ENCODE measurements at places on chromosomes 16 and 17. TPM values are rescaled to one million over a fixed set of nuclear protein-coding genes. Genes with fewer than 3 reads are reported as not detected.

KCNJ12 gene
- 1.9 TPM for total RNA-seq

KRT15 gene
- total RNA-seq: not detected

GRCh38 chr17:76145231-76146052 lies 4.4 kb upstream of the FOXJ1 start:
- DNase-seq: no peak
- peaks cover 28% of the 10 kb centered on the region for H3K4me1 ChIP-seq
- H3K27me3 ChIP-seq: no peaks in the 10 kb centered on the region
- H3K36me3 ChIP-seq: no peaks in the 10 kb centered on the region

AURKB gene
- not detected for total RNA-seq

KRTAP2-3 gene
- total RNA-seq: not detected

EVI2B gene
- 4.3 TPM for total RNA-seq

- no peak for DNase-seq
- no peaks in the 10 kb centered on the region for H3K36me3 ChIP-seq
- H3K4me1 ChIP-seq: no peaks in the 10 kb centered on the region
- H3K27ac ChIP-seq: no peak overlapping the region
- no peak overlapping the region for H3K4me3 ChIP-seq
- H3K27me3 ChIP-seq: no peaks in the 10 kb centered on the region
These were observed 173.1 kb downstream of the PARN start for GRCh38 chr16:14456793-14457481.

DNA sequence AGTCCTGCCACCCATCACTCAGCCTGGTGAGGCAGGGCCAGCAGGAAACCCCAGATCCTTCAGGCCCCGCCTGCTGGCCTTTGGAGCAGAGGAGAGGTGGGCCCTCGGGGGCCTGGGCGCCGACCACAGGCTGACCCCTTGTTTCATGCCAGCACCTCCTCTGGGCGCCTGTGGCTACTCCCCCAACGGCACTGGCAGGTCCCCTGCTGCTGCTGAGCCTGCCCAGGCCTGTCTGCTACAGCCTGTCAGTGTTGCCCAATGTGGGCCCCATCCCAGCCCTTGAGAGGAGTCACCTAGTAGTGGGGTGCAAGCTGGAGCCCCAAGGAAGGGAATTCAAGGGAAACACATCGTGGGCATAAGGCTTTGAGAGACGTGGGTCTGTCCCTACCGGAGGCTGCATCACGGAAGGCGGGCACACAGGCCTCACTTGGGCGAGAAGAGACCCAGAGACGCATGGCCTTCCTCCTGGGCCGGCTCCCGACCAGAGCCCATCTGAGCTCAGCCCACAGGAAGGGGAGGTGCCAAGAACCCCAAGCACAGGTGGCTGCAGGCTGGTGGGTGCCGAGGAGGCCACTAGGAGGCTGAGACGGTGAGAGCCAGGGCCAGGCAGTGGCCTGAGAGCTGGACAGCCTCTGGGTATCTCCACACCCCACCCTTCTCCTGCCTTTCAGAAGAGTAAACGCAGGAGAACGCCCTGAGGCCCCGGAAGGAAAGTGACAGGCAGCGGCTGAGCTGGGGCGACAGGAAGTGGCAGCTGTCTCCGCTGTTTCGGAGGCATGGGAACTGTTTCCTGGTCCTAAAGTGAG lies 8.0 kb upstream of the FASN start:
- peak overlapping the region; percentile 28 for H3K4me3 ChIP-seq
- DNase-seq: no peak
- H3K27ac ChIP-seq: peak overlapping the region; percentile 55
- no peaks in the 10 kb centered on the region for H3K27me3 ChIP-seq

DNA sequence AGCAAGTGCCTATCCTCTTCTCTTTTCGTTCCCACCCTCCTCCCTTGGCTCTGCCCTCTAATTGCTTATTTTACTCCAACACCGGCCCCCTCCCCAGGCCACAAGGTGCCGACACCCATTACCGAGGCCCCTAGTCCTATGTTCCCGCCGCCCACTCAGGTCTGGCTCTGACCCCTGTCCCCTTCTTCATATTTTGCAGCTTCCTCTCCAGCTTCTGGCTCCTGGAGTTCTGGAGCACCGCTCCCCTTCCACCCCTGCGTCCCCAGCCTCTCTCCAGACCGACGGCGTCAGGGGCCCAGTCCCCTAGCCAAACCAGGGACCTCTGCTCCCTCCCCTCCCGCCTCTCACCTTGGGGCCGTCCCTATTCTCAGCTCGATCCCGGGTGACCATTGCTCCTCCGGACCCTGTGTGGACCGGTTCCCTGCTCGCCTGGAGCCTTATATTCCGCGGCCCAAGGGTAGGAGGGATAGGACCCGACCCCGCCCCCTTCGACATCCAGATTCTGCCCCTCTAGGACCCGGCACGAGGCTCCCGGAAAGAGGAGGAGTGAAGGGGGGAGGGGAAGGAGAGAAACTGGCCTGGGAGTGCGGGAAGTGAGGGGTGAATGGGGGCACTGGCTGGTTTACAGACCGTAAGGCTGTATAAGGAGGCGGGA lies at the start of gene HES7:
TSS of gene HES7 (minus strand) at position 412 of the 655 bp plus-strand sequence. CDS start at position 390, 22 bp downstream.
- DNase-seq: no peak
- H3K36me3 ChIP-seq: no peaks in the 10 kb centered on the region
- H3K27me3 ChIP-seq: peaks cover 49% of the 10 kb centered on the region

NKD1 gene
- total RNA-seq: 37.1 TPM

- no peak overlapping the region for H3K4me3 ChIP-seq
- H3K36me3 ChIP-seq: no peaks in the 10 kb centered on the region
- peaks cover 15% of the 10 kb centered on the region for H3K27me3 ChIP-seq
- no peak overlapping the region for H3K27ac ChIP-seq
- no peak for DNase-seq
These were observed 7.8 kb upstream of the KRT19 start for GRCh38 chr17:41535764-41536481.

GRCh38 chr17:61235827-61236197 lies 163.8 kb upstream of the TBX2 start:
- no peak overlapping the region for H3K4me3 ChIP-seq
- DNase-seq: no peak
- peaks cover 9% of the 10 kb centered on the region for H3K4me1 ChIP-seq
- peak overlapping the region; percentile 51 for H3K27ac ChIP-seq
- H3K27me3 ChIP-seq: no peaks in the 10 kb centered on the region
- no peaks in the 10 kb centered on the region for H3K36me3 ChIP-seq

SMG6 gene
- total RNA-seq: 38.2 TPM

- no peaks in the 10 kb centered on the region for H3K36me3 ChIP-seq
- H3K27me3 ChIP-seq: no peaks in the 10 kb centered on the region
- H3K27ac ChIP-seq: no peak overlapping the region
- H3K4me1 ChIP-seq: peaks cover 22% of the 10 kb centered on the region
- DNase-seq: no peak
- no peak overlapping the region for H3K4me3 ChIP-seq
These were observed 11.4 kb upstream of the MAP2K3 start for GRCh38 chr17:21272881-21273792.

YBX2 gene
- total RNA-seq: 3.6 TPM

GRCh38 chr16:79836144-79836543 lies 235.6 kb upstream of the MAF start:
- H3K27ac ChIP-seq: no peak overlapping the region
- H3K4me3 ChIP-seq: no peak overlapping the region
- DNase-seq: no peak
- no peaks in the 10 kb centered on the region for H3K36me3 ChIP-seq
- no peaks in the 10 kb centered on the region for H3K4me1 ChIP-seq

GRCh38 chr17:75313941-75314551 lies 24.8 kb upstream of the SLC25A19 start:
- H3K4me1 ChIP-seq: peaks cover 3% of the 10 kb centered on the region
- H3K27me3 ChIP-seq: no peaks in the 10 kb centered on the region
- peak overlapping the region; percentile 14 for H3K27ac ChIP-seq
- H3K4me3 ChIP-seq: no peak overlapping the region
- peaks cover 4% of the 10 kb centered on the region for H3K36me3 ChIP-seq

WSCD1 gene
- total RNA-seq: 1.7 TPM

PRR35 gene
- not detected for total RNA-seq

DNA sequence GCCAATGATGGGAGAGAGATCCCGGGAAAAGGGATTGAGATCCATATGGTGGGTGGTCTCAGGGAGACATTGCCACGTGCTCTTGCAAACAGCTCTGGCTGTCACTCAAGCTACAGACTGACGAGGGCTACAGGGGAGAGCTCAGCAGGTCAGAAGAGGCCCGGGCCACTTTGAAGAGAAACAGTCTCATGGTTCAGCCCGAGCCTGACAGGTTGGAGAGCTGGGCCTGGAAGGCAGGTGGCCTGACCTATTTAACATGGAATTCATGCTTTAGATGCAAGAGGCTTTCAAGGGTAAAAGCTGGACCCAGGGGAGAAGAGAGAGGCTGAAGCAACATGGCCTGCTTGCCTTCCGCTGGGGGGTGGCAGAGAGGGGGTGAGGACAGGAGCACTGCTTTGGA lies 81.0 kb upstream of the BRD7 start:
- no peak for DNase-seq
- H3K36me3 ChIP-seq: no peaks in the 10 kb centered on the region

DNA sequence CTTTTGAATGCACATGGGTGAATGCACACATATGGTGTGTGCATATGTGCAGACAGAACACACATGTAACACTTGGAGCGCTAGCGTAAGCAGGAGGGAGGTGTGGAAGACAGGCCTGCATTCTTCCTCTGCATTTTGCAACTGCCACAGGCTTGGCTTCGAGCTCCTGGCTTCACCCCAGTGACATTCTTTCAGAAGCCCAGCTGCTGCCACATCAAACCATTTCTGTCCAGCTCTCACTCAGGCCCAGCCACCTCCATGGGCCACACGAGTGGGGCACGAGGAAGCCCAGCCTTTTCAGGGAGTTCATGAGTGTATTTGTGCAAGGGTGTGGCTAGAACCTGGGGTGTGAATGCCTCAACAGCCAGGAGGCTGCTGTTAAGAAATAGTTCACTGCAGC lies 18.8 kb downstream of the LGALS3BP start:
- H3K27me3 ChIP-seq: no peaks in the 10 kb centered on the region
- H3K27ac ChIP-seq: peak overlapping the region; percentile 27
- H3K36me3 ChIP-seq: no peaks in the 10 kb centered on the region
- peaks cover 5% of the 10 kb centered on the region for H3K4me1 ChIP-seq

DNA sequence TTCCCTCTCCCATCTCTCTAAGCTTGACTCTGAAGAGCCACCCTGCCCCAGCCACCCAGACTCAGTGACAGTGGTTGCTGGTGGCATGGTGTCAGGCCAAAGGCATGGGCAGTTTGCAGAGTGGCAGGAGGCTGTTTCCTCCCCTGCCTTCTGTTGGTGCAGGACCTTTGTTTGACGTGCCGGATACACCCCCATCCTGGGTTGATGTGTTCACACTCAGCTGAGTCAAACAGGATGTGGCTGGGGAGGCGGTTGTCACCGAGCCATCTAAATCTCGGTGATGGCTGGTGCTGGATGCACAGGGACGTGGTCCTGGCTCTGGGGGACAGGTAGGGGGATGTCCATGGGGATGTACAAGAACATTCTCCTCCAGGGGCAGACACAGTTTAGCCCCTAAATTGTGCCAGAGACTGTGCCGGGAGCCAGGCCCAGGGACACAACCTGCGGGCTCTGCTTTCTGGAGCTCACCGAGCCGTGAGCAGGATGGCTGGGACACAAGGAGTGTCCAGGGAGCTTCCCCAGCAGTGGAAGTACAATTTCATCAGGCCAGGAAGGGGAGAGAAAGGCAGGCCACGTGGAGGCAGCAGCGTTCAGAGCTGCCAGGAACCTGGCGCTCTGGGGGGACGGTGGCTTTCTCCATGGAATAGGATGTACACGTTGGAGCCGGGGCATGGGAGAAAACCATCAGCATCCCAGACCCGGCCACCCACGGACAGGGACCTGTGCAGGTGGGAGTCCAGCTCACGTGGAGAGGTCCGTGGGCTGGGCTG lies 264.2 kb downstream of the SEC14L1 start:
- peak overlapping the region; percentile 99 for H3K27ac ChIP-seq
- peaks cover 99% of the 10 kb centered on the region for H3K4me1 ChIP-seq
- no peak for DNase-seq
- H3K27me3 ChIP-seq: no peaks in the 10 kb centered on the region
- H3K36me3 ChIP-seq: peaks cover 12% of the 10 kb centered on the region

DNA sequence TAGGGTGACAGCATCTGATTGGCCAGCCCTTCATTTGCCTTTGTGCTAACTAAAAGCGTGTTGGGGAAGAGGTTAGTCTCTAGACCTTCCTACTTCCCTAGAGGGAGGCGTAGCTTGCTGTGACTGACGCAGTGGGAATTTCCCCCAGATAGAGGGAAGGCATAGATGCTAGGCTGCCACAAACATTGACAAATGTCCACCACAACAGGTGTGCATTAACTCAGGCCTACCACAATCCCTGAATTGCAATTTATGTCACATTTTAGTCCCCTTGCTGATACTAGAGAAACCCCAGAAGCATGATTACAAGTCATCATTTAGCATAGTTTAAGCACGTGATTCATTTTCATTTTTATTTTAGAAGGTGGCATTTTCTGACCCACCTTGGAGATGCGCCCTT lies 76.3 kb upstream of the WSB1 start:
- no peaks in the 10 kb centered on the region for H3K36me3 ChIP-seq
- H3K27me3 ChIP-seq: no peaks in the 10 kb centered on the region
- H3K4me1 ChIP-seq: no peaks in the 10 kb centered on the region

KRTAP2-2 gene
- not detected for total RNA-seq

TERB1 gene
- not detected for total RNA-seq

DNA sequence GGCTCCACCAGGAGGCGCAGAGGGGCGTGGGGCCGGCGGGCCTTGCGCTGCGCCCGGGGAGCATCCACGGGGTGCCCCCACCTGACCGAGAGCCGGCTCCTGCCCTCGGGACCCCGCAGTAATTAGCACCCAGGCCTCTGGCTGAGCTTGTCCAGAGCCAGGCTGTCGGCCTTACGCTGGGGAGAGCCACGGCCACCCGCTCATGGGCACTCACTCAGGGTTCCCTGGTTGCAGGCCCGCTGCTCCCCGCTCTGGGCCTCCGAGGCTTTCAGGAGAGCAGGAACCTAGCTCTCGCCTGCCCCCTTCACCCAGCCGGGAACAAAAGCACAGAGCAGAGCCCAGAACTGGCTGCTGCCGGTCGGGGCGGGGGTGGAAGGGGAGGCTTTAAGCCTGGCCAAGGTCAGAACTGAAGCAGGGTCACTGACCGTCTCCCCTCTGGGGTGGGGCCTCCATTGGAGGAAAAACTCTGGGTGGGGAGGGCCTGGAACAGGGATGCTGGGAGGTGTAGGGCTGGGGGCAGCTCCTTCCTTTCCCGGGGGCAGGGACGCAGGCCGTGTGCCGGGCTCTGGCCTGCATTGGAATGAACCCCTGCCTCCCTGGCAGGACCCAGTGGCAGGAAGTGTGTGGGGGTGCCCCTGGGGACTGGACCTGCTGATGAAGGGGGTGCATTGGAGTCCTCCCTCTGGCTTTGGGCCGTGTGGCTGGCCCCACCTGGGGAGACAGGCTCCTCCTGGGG lies 12.3 kb downstream of the GLIS2 start:
- peaks cover 80% of the 10 kb centered on the region for H3K4me1 ChIP-seq
- H3K27ac ChIP-seq: peak overlapping the region; percentile 88
- DNase-seq: peak; percentile 96
- H3K27me3 ChIP-seq: no peaks in the 10 kb centered on the region
- peak overlapping the region; percentile 51 for H3K4me3 ChIP-seq
- no peaks in the 10 kb centered on the region for H3K36me3 ChIP-seq

- H3K27me3 ChIP-seq: no peaks in the 10 kb centered on the region
- no peaks in the 10 kb centered on the region for H3K36me3 ChIP-seq
- H3K4me3 ChIP-seq: no peak overlapping the region
- no peak overlapping the region for H3K27ac ChIP-seq
These were observed 402.7 kb downstream of the SOX9 start for GRCh38 chr17:72523491-72523890.

LLGL2 gene
- total RNA-seq: 10.8 TPM

DNA sequence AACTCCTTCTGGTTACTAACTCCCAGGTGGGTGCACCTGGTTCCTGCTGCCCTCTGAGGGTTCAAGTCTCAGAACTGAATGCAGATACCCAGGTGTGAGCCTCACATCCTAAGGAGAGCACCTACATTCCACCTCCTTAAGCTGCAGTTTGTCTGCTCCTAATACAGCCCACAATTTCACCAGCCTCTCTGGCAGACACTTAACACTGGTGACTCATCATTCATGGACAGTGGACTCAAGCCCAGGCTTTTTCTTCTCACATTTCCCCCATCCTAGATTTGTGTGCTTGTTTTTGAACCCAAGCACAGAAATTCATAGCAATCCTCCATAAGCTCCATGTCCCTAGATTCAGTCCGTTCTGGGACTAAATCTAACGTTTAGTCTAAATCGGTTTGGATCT lies 7.0 kb upstream of the MAF start:
- H3K27me3 ChIP-seq: no peaks in the 10 kb centered on the region
